ENCODE measurements at places on chromosomes 4 and X. TPM values are rescaled to one million over a fixed set of nuclear protein-coding genes. Genes with fewer than 3 reads are reported as not detected.

HMX1 gene
- 0.74 TPM for total RNA-seq

PTPN13 gene
- 50.4 TPM for total RNA-seq

USP17L13 gene
- total RNA-seq, result not detected

IL2 gene
- not detected for total RNA-seq

IL13RA2 gene
- 3.9 TPM for total RNA-seq
